ENCODE measurements at places on chromosomes 5 and 9.

DNA sequence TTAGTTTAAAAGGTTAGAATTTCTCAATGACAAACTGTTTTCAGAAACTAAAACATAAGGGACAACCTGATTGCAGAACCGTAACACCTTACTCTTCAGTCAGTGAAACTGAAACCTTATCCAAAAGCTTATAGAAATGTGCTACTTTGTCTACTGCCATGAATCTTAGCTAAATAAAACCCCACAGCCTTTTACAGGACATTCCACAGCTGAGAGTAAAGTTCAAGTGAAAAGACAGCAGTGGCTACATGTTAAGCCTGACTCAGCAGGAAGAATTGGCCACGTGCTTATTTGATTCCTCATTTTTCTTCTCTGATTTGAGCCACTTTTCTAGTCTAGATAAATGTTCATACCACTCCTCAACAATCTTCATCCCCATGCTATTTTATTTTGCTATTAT lies 278.7 kb upstream of the ISL1 start:
- no peak for DNase-seq

GRCh38 chr5:112004867-112005622 lies 248.1 kb upstream of the NREP start:
- no peak for DNase-seq

GRCh38 chr5:172147857-172148256 lies 40.2 kb downstream of the STK10 start:
- no peak for DNase-seq

- no peak for DNase-seq
Measured at GRCh38 chr5:68911840-68912690, 181.7 kb upstream of the SLC30A5 start.

- DNase-seq: no peak
Measured at GRCh38 chr9:136645903-136646754, 16.6 kb upstream of the EGFL7 start.

DNA sequence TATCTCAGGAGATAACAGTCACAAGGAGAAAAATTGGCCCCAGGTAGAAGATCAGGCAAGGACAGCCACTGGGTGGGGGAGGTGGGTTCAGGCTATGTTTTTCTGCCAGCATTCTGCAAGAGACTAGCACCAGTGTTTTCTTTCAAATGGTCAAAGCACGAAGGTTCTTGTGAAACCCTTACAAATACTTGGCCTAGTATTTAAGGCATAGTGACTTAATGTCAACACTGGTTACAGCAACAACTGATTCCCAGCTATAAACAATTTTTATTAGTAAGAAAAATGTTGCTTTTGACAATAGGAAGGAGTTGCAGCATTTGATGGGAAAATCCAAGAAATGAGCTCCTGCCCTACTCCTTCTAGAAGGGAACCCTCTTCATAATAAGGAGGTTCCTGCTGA lies 349.6 kb downstream of the SLIT3 start:
- no peak for DNase-seq

DNA sequence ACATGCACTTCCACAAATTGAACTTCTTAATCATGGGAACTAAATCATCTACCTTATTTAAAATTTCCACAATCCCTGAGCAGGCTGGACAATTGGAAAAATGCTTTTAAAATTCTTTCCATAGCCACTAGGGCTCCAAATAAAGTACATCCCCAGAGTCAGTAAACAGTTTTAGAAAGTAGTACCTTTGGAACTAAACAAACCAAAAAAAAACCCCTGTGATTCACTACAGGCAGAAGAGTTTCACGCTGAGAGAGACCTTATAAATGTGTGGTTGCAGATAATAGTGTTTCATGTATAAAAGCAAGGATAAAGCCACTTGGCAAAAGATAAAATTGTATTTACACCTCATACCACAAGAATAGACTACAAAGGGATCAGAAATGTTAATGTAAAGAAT lies 11.8 kb upstream of the HMGCR start:
- no peak for DNase-seq

DNA sequence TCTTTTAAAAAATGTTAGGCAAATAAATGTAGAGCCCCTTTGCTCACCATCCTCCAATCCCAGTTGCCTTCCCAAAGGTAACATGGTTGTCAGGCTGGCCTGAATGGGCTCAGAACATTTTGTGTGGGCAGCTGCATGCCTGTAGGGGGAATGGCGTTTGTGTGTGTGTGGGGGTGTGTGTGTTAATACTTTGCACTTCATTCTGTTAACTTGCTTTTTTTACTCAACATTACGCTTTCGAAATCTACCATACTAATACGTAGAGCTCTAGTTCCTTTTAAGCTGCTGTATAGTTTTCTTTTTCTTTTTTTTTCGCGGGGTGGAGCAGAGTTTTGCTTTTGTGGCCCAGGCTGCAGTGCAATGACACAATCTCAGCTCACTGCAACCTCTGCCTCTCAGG lies 14.0 kb downstream of the MYOZ3 start:
- no peak for DNase-seq

- DNase-seq: no peak
Measured at GRCh38 chr5:91329283-91329682, 53.8 kb downstream of the ARRDC3 start.
